ENCODE measurements at places on chromosomes 12 and 14.

GRCh38 chr14:78737601-78738000 lies 567.4 kb downstream of the NRXN3 start:
- no peak for DNase-seq

DNA sequence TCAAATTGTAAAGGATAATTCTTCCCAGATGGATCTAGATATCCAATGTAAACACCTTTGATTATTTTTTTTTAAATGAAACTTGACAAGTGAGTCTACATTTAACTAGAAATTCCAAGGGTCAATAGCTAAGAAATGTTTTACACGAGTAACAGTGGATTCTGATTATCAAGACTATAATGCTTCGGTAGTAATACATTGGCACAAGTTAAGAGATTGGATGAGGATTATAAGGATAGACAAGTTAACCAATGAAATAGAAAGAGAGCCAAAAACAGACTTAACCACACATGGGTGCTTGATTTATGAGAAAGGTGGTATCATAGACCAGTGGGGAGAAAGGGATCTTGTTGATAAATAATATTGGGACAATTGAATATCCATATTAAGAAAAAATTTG lies 40.3 kb upstream of the PCED1B start:
- no peak for DNase-seq

GRCh38 chr14:105472486-105472991 lies 2.1 kb upstream of the CRIP2 start:
- DNase-seq = no peak

DNA sequence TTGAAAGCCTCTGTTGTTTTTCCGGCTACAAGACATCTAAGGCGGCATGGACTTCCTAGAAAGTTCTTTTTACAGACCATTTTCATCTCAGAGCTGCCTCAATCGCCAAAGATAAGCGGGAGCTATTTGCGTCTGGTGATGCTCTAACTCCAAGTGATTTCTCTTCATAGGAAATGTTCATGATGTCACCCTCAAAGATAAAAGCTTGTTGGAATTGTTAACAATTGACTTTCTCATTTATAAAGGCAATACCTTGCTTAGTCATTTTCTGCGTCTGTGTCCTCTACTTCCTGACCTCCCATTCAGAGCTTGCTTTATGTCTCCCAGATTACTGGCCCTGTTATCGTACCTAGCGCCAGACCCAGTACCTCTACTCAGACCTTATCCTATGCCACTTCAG lies 259.0 kb upstream of the G2E3 start:
- DNase-seq = no peak

GRCh38 chr14:70804556-70805162 lies 4.7 kb downstream of the MAP3K9 start:
- DNase-seq = no peak

- DNase-seq = no peak
These were observed 88.2 kb downstream of the SLCO1B1 start for GRCh38 chr12:21219206-21219605.

GRCh38 chr14:68284834-68285233 lies 465.3 kb downstream of the RAD51B start:
- DNase-seq = no peak

All from activated T-cell treated with anti-CD3 and anti-CD28 coated beads, Interleukin-2, amount 50 U/mL, for 48 hours (primary cell).